ENCODE measurements at places on chromosomes 12 and 14. TPM values are rescaled to one million over a fixed set of nuclear protein-coding genes. Genes with fewer than 3 reads are reported as not detected.

The PLEK2 gene
- polyA plus RNA-seq: 1.0 TPM

The ADCY6 gene
- 90.2 TPM for polyA plus RNA-seq

The TMEM117 gene
- polyA plus RNA-seq: 15.8 TPM

The SLC38A4 gene
- 3.7 TPM for polyA plus RNA-seq

The TAS2R7 gene
- polyA plus RNA-seq: not detected

GRCh38 chr12:59494617-59495016, 101.2 kb upstream of the SLC16A7 start:
- no peak for DNase-seq

DNA sequence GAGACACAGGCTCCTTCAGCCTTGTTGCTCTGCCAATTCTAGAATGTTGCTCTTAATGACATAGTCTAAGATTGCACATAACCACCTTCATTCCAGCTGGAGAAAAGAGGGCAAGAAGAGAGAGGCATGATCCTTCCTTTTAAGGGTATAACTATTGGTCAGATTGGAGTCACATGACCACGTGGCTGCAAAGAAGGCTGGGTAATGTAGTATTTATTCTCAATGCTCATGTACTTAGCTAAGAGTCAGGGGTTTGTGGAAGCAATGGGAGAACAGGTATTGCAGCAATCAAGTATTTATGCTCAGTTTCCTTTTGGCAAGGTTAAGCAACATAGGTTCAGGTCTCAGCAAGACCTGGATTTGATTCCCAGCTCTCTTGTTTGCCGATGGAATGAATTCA, 298.8 kb upstream of the TBX3 start:
- DNase-seq: no peak
